T-cell (primary cell): ENCODE measurements at places on chromosomes 6 and 20.
A peak's percentile ranks its signal among the peaks of the same experiment; 100 is the strongest.

DNA sequence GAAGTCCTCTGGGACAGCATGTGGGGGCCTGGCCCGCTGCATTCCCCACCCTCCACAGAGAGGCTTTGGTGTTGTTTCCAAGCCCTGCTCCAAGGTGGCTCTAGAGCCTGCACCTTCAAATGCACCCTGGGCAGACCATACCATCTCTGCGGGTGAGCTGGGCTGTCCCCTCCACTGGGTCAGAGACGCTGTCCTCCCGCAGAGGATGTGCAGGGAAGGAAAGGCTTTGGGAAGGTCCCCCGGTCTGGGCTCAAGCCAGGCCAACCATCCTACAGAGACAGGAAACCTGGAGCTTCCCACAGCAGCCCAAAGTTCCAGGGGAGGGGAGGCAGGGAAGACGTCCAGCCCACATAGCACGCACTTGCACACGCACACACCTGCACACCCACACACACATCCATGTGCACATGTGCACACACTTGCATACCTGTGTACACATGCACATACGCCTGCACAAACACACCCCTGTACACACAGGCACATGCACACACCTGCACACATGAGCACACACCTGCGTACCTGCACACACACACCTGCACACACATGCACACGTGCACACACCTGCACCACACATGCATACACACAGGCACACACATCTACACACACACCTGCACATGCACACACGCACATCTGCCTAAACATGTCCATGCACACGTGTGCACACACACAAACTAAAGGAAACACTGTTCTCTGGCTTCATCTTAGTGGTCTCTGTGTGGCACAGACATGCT, 155.4 kb downstream of the ERMARD start:
- no peak for DNase-seq

- no peak for DNase-seq
Observed at GRCh38 chr6:156618600-156619205, 158.5 kb upstream of the ARID1B start.

DNA sequence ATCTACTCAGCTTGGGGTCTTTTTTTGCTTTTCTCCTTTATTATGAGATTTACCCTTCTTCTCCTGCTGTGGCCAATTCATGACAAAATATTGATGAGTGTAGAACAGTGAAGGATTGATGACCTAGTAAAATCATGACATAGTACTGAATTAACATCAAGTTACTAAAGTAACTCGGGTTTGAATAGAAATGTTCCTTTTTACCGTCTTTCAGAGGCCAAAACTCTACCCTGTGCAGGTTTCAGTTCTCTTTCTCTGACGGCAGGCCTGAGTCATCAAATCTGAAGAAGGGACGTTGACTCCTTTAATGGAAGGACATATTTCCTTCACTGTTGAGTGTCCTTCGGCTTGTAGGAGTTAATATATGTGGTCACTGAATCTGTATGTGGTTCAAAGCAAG, 80.7 kb downstream of the RREB1 start:
- no peak for DNase-seq

GRCh38 chr6:130183271-130184222, 39.2 kb downstream of the SAMD3 start:
- peak; percentile 49 for DNase-seq

GRCh38 chr6:121584586-121585369, 149.3 kb downstream of the GJA1 start:
- DNase-seq = no peak

DNA sequence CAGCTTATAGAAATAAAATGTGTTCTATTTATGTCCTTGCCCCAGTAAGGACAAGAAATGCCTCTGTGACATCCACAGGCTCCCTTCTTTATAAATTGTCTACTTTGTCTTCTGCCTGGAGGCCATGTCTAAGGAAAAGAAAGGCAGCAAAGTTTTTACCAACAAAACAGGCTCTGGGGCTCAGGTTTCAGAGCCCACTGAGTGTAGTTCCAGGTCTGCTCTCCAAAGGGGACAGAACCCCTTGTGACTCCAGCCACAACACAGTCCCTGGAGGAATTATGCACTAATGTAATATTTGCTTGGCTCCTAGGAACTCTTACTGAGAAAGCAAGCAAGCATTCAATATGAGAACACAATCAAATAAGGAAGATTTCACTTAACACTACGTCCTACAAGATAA, 80.1 kb downstream of the PAK5 start:
- no peak for DNase-seq

GRCh38 chr20:58137651-58138265, 90.7 kb downstream of the ANKRD60 start:
- DNase-seq = no peak

GRCh38 chr6:138769102-138769676, 4.4 kb upstream of the CCDC28A start:
- DNase-seq = no peak

GRCh38 chr6:170293341-170294231, 2.7 kb upstream of the DLL1 start:
- no peak for DNase-seq

- DNase-seq = no peak
Observed at GRCh38 chr6:137412562-137412961, 81.6 kb downstream of the OLIG3 start.
